Stimulated activated CD8-positive, alpha-beta memory T cell treated with anti-CD3 and anti-CD28 coated beads, Interleukin-4, amount 100 ng/mL, for 24 hours (primary cell): ENCODE measurements at places on chromosomes 1 and 21.
A peak's percentile ranks its signal among the peaks of the same experiment; 100 is the strongest.

GRCh38 chr21:35222541-35222941 lies 173.4 kb upstream of the RUNX1 start:
- no peak for DNase-seq

DNA sequence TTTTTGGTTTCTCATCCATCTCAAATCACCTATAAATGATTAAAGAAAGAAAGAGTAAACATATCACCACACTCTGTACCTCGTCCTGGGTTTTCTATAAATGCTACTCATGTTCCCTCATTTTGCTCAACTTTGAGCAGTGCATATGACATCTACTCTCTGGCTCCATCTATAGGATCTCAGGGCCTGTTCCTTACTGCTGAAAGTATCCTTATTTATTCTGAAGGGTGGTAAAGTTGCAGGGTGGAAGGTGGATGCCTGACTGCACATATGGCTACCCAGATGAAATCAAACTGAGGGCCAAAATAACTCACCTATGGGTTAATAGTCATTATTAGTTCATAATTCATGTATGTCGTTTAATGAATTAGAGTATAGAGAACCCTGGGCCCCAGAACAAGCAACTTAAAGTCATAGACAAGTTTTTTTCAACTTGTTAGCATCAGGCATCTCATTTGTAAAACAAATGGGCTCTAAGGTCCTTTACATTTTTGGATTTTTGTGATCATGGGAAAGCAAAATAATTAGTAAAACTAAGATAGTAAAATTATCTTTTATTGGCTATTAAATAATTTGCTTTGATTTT lies 46.5 kb downstream of the NCF2 start:
- no peak for DNase-seq

GRCh38 chr1:228989176-228989575 lies 253.9 kb downstream of the RHOU start:
- no peak for DNase-seq

GRCh38 chr1:116949213-116949985 lies 39.7 kb downstream of the PTGFRN start:
- no peak for DNase-seq

GRCh38 chr1:156755527-156755950 lies 4.1 kb upstream of the HDGF start:
- no peak for DNase-seq

DNA sequence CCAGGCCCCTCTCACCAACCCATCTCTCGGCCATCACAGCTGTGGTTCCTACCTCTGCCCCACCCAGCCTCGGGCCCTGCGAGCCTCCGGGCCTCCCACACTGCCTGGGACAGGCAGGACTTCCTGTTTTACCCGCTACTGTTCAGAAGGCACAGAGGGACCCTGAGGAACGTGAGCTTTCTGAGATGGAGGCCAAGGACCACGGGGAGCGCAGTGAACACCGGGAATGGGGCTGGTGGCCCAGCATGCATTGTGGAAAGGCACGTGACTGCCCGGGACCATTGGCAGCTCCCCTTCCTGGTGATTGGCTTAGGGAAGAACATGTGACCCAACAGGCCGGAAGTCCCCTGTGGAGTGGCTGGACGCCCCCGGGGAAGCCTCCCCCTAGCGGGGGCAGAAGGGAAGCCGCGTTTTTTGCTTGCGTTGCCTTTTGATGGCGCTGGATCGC lies 7.0 kb downstream of the S100B start:
- no peak for DNase-seq

- DNase-seq: no peak
These were observed 23.2 kb upstream of the SYCP1 start for GRCh38 chr1:114831276-114831994.

- no peak for DNase-seq
These were observed 621.9 kb downstream of the LRRIQ3 start for GRCh38 chr1:73576083-73576482.

- DNase-seq: no peak
These were observed 18.3 kb upstream of the PRSS38 start for GRCh38 chr1:227797144-227797543.

GRCh38 chr1:3541936-3542335 lies 69.4 kb downstream of the MEGF6 start:
- DNase-seq: no peak

DNA sequence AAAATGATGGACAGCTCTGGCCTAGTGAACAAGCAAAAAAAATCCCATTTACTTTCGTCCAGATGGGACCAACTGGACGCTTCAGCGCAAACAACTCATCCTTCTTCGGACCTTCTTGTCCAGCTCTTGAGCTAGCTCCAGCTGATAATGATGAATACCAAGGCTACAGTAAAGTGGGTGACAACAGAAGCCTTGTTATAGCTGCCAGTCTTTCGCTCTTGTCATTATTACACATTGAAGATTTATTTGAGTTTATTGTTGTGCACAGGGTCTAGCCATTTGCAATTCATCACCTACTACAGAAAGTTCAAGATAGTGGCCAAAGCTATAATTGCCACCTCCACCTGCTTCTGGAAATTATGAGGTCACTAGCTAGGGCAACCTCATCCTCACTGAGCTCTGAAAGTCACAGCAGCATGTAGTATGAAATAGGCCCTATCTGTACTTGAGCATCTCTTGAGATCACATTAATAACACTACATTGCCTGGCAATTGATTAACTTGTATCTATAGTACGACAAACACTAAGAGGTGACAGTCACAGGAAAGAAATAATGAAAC lies 76.9 kb downstream of the GPATCH2 start:
- no peak for DNase-seq

GRCh38 chr1:244060117-244060516 lies 9.0 kb downstream of the ZBTB18 start:
- DNase-seq: no peak

DNA sequence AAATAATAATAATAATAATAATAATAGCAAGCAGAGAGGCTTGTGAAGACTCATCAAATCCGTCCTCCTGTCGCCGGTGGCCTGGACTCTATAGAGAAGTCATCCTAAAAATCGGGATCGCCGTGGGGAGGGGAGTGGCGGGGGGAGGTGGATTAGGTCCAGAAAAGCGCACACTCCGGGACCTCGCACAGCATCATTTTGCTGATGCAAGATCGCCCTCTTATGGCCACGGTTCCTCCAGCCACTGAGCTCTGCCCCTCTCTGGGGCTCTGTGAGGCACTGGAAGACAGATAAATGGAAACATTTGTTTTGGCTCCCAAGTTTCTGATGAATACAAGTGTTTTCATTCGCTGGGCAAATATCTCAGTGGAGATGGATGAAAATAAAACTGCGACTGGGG lies 612.0 kb downstream of the MATN1 start:
- DNase-seq: no peak

- DNase-seq: peak; percentile 77
These were observed at the start of gene NUAK2 for GRCh38 chr1:205321162-205321958. NUAK2 (minus strand) TSS chr1:205321745; CDS start chr1:205321628, 117 bp downstream.

GRCh38 chr1:201708085-201708512 lies 120.9 kb upstream of the IPO9 start:
- DNase-seq: no peak

GRCh38 chr1:116020668-116021272 lies 44.5 kb downstream of the SLC22A15 start:
- peak; percentile 8 for DNase-seq
